ENCODE measurements at places on chromosomes 16 and 17. TPM values are rescaled to one million over a fixed set of nuclear protein-coding genes. Genes with fewer than 3 reads are reported as not detected.

DNA sequence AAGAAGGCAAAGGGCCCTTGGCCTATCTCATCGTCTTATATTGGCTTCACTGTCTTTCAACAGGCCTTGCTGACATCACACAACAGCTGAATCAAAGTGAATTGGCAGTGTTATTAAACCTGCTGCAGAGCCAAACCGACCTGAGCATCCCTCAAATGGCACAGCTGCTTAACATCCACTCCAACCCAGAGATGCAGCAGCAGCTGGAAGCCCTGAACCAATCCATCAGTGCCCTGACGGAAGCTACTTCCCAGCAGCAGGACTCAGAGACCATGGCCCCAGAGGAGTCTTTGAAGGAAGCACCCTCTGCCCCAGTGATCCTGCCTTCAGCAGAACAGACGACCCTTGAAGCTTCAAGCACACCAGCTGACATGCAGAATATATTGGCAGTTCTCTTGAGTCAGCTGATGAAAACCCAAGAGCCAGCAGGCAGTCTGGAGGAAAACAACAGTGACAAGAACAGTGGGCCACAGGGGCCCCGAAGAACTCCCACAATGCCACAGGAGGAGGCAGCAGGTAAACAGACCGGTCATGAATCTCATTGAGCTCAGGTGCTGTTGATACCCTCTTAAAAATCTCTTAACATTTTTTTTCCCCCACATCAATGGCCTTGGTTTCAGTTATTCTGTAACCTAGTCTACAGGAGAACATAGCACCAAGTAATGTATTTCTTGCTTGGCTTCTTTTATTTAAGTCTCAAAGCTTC lies 64.7 kb downstream of the CDK12 start:
- no peak for DNase-seq

- no peak for DNase-seq
Measured at GRCh38 chr16:4593086-4593485, 21.6 kb downstream of the UBALD1 start.

DNA sequence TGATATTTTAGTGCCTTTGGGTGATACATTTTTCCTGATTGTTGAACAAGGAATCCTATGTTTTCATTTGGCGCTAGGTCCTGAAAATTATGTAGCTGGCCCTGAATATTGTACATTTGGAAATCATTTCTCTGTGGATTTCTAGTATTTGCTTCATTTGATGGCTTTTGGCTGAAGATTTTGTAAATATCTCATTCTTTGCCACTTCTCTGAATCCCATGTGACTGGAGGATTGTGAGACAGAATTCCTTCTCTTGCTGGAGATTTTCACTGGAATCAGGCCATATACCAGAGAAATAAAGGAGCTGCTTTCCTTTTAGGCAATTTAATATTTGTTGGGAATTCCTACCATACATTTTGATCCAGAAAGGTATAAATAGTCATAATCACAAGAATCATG lies 8.6 kb downstream of the KRT28 start:
- no peak for DNase-seq

DNA sequence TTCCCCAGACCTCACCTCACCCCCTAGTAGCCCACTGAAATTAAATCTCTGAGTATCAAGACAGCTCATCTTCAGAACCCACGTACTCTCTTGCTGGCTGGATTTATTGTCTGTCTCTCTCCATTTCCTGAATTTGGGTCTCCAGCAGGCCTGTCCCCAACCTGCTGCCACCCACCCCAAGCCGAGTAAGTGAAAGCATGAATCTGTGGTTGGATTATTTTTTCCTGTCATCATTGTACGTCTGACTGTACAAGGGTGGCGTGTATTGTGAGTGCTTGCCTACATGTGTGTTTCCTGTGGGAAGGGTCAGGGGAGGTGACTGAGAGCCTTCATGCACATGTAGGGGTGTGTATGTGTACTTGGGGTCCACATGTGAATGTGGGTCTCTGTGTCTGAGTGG lies 5.4 kb downstream of the TNP2 start:
- no peak for DNase-seq

DNA sequence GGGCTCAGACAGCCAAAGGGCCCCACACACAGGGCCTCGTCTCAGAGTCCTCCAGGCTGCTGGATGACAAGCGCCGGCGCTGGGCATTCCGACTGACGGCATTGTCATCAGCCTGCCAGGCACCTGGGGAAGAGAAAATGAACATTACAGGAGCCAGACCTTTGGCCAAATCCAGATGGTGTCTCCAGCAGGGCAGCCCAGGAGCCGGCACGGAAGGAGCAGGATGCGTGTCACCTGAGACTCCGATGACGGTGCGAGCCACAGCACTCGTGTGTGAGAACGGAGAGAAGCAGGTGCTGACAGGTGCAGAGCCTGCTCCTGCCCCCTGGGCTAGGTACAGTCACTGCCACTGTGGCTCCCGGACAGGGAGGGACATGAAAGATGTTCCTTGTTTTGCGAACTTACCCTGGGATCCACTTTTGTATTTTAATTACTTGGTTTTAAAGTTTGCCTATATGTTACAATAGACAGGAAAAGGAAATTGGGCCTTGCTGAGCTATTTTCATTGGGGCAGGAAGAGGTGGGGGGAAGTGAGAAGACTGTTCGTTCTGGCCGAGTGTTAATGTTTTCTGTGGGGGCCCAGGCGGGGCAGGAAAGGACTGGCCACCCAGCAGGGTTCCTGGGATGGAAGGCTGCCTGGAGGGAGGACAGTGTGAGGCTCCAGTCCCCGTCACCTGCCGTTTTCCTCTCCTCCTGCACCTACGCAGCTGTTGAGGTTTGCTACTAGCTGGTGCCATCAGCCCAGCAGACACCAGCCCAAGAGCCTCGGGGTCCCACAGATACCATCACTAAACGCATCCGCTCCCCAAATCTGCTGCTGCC lies 4.4 kb upstream of the FOXJ1 start:
- DNase-seq, result peak; percentile 31

Gene DNAAF8
- total RNA-seq, result not detected

- DNase-seq, result no peak
Measured at GRCh38 chr17:47873200-47874090, 22.5 kb upstream of the SP6 start.

DNA sequence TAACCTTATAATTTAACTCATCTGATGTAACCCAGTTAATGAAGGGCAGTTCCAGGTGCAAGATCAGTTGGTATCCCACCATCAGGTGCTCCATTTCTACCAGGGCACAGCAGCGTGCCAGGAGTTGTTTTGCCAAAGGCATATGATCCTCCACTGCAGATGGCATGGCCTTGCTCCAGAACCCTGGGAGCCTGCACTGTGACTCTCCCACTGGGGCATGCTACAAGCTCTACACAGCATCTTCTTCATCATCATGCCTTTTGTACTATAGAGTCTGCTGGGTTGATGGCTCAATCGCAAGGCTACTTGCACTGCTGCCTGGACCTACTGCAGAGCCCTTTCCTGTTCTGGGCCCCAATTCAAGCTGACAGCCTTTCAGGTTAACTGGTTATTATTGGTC lies 11.3 kb upstream of the MAPT start:
- DNase-seq, result no peak

Gene ATP2A3
- 298 TPM for total RNA-seq

Gene SCNN1G
- total RNA-seq, result not detected

- DNase-seq, result no peak
Measured at GRCh38 chr16:49116873-49117272, 164.8 kb downstream of the CBLN1 start.

- no peak for DNase-seq
Measured at GRCh38 chr17:31967648-31968047, 30.8 kb downstream of the SUZ12 start.

DNA sequence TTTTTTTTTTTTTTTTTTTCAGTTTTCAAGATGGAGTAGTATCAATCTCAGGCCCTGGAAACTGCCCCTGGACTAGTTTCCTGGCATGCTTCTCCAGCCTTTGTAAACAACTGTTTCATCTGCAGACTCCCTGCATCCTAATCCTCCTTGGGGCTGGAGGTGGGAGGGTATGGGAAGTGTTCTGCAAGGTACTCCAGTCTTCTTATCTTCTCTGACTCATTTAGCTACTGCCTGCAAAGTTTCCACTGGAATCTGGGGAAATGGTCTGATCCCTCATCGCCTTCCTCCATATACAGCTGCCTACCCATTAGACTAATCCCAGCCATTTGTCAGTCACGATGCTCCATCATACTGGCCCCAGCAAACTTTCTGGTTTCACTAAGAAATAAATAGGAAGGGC lies 21.5 kb downstream of the COPZ2 start:
- DNase-seq, result no peak

Gene SDR42E2
- total RNA-seq, result 2.3 TPM

- DNase-seq, result no peak
Measured at GRCh38 chr17:30234964-30235363, 533 bp downstream of the SLC6A4 start.

Gene OR1F1
- total RNA-seq, result not detected

Gene CFAP97D1
- not detected for total RNA-seq

- no peak for DNase-seq
Measured at GRCh38 chr17:81120695-81121621, 44.3 kb upstream of the PVALEF start.

GRCh38 chr16:73527187-73527586 lies 479.3 kb upstream of the ZFHX3 start:
- no peak for DNase-seq

Data from T-helper 17 cell (primary cell).